ENCODE measurements at places on chromosomes 3 and 15.
A peak's percentile ranks its signal among the peaks of the same experiment; 100 is the strongest.

DNA sequence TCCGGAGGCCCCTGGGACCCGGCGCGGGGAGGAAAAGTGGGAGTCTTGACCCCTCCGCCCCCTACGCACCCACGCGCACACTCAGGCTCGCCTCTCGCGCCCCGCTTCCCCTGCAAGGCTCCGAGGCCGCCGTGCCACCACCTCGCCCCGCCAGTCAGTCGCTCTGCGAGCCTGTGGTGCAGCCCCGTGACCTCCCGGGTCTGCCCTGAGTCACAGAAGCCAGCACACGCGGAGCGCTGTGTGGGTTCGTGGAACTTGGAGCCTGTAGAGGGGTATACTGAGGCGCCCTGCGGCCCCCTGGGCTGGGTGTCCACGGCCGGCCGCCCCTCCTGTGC lies 380 bp upstream of the ALS2CL start:
- peak; percentile 59 for ATAC-seq

DNA sequence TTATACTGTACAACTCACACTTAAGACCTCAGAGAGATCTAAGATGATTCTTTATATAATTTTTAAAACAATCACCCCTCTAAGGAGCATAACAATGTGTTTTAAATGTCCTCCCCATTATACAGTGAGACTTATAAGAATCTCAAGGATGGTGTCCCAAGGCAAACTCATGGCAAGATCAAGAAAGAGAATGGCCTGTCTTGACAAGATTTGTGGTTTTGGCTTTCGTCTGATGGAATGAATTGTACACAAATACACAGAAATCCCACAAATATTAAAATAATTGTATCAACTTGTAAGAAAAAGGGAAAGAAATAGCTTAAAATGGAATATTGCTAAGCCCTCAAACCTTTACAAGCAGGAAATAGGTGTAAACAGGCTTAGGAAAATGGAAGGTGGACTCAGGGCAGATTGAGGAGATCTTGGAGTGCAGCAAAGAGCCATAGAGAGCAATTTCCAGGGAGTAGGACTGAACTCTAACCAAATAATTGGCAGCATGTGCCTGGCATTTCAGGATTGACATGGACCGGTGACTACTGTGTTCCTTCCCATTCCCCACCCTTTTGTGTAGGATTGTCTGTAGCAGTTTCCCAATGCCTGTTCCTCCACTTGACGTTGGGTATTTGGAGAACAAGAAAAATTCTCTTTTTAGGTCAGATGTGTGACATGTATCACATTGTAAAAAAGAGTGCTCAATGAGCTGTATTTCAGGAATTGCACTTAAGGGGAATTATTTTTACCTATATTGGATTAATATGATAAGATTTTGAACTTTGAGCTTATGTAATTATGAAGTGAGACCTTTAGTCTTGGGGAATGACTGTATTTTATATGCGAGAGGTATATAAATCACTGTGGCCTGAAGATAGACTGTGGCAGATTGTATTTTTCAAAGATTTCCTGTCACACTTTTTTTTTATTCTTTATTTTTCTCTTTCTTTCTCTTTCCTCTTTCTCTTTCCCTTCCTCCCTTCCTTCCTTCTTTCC lies 317.8 kb upstream of the SLITRK3 start:
- ATAC-seq = no peak

GRCh38 chr3:38140326-38141172 lies 2.1 kb downstream of the MYD88 start:
- no peak for ATAC-seq

DNA sequence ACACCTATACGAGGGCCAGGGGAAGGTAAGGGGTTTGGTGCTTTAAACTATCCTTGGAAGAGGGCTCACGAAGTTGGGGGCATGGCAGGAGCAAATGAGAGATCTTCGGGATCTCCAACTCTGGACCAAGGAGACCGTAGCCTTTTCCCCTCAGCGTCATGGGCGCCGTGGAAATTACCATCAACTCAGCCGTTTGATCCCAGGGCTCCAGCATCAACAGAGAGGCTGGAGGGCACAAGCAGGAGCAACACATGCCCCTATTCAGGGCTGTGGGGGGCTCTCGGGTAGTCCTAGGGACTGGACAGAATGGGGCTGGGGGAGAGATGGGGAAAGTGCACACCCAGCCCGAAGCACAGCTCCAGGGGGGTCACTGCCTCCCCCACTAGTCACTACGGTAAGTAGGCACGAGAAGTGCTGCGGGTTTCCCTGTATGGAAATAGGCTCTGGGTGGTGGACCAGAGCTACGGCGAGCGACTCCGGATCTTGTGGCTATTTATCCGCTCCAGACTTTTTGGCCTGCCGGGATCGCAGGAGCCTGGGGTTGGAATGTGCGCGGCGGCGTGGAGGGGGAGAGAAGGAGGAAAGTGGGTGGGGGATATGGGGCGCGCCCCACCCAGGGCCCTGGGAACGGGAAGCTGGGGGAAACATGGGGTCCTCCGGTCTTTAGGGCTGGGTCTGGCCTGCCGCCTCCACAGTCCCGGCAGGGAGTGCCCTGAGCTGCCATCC lies 539 bp upstream of the LAMB2 start:
- no peak for ATAC-seq

DNA sequence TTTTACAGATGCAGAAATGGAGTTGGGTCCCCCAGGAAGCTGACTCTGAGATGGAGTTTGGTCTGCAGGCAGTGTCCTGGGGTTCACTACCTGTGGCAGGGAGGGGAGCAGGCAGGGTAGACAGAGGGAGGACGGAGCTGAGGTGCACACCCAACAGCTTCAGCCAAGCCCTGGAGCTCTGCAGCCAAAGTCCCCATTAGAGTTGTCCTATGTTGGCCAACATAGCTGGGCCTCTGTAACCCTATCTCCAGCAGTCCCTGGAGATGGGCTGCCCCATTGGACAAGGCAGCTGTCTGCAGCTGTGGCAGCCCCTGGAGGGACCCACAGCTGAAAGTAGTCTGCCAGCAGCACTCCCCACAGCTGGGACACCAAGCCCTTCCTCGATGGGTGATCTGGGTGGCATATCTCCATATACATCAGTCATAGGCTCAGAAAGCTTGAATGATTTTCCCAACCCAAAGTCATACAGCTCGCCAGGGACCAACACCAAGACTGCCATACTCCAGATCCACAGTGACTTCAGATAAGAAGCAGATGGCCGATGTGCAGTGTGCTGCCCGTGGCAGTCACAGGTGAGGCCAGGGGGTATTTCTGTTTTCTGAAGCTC lies 31.9 kb downstream of the STARD5 start:
- ATAC-seq = no peak

DNA sequence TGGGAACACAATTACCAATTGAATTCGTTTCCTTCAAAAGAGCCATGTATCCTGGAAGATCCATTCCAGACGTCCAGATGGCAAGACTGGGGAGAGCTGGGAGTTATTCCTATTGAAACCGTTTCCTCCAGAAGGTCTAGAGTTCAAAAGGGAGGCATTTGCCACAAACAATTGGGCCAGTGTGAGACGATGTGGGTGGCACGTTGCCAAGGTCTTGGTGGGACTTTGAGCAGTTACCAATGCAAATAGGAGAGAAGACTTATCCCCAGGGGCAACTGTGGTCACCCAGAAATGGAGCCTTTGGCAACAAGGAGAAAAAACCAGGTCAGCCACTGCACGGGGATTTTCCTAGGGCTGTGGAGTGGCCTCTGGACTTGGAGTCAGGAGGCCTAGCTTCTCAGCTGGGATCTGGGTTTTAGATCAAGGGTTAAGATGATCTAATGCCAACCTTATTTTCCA lies 29.6 kb upstream of the TLE3 start:
- ATAC-seq = no peak

- ATAC-seq = no peak
Observed at GRCh38 chr3:13158871-13159270, 85.6 kb upstream of the IQSEC1 start.

DNA sequence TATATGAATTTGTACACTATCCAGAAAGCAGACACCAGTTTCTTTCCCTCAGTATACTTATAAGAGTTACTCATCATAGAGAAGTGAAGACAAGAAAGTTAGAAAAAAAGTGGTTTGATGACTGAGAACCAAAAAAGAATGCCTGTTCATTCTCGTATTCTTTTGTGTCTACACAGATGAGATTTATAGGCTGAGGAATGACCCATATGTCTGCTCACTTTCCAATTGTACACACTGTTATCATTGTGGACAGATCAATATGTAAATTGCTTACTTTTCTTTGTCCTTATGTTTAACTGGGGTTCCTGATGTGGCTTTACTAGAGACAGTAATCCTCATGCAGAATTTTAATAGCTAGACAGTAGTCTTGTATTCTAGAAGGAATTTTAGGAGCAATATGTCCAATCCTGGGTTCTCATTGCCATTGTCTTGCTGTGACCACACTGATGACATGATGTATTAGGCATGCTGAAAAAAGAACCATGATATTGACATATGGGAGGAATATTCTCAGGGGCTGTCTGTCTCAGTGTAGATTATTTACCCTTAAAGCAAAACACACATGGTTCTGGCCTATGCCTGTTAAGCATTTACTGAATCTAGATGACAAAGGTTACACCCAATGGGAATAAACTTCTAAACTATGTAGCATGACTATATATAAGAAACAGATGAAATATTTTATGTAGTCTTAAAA lies 669.7 kb downstream of the ROBO1 start:
- ATAC-seq = no peak

- no peak for ATAC-seq
Observed at GRCh38 chr3:153180860-153181372, 18.9 kb downstream of the RAP2B start.

DNA sequence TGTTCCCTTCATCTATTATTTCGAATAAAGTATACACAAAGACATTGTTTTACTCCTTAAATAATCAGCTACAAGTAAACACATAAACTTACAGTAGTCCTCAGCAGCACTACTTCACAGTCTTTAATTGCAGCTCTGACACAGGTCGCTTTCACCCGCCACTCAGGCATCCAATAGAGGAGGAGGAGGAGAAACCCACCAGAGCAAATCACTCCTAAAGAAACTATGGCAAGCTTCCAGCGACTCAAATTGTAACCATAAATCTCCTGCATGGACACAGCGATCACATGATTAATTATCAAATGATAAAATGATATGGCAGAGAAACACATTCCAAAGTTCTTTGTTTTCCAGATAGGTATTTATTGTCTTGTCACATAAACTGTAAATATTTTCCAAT lies 26.2 kb downstream of the ATP13A3 start:
- no peak for ATAC-seq

GRCh38 chr15:62821384-62822131 lies 221.0 kb upstream of the TPM1 start:
- no peak for ATAC-seq

DNA sequence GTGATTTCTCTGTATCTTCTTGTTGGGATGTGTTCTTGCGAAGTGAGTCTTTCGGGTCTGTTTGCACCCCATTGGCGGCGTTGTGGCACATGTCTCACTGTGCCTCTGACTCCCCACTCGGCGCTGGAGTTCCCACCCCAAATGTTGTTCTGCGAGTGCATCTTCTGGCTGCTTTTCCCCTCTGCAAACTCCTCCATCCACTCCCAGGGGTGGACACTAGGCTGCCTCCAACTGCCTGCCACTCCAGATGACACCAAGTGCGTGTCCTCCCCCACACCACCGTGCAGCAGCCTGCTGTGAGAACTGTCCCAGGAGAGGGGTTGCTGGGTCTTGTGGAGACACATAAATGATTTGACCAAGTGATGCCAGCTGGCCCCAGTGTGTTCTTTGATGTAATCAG lies 17.6 kb downstream of the EFCC1 start:
- ATAC-seq = no peak

- no peak for ATAC-seq
Observed at GRCh38 chr15:62528505-62528904, 363.4 kb upstream of the C2CD4B start.

DNA sequence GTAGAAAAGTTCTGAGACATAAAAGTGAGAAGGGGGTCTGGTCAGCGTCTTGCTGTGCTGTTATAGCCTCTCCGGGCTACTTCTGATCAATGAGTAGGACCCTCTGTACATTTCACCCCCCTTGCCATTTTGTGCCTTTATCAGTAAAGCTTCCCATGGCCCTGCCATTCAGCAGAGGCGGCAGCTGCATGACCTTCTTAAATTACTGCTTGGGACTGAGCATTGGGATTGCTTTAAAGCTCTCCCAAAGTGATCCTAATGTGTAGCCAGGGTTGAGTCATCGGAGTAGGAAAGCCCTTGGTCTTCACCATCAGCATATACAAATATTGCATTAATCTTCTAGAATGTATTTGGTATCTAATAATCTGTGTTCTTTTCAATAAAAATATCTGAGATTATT lies 70.2 kb downstream of the FMN1 start:
- no peak for ATAC-seq

DNA sequence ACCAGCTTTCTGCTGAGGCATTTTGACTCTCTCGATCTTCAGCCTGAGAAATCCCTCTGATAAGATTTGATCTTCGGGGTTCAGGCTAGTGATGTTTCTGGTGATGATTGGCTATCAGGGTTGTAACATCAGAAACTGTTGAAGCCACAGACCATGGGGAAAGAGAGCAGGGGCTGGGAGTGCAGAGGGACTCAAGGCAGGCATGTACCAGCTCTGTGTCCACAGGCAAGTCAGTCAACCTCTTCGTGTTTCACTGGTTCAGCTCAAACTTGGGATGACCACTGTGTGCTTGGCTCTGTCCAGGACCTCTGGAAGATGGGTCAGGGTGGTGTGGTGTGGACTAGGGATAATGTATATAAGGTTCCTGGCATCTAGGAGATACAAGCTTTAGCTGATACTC lies 116.5 kb downstream of the EEFSEC start:
- ATAC-seq = no peak

- no peak for ATAC-seq
Observed at GRCh38 chr15:23762026-23762425, 74.9 kb upstream of the NDN start.

DNA sequence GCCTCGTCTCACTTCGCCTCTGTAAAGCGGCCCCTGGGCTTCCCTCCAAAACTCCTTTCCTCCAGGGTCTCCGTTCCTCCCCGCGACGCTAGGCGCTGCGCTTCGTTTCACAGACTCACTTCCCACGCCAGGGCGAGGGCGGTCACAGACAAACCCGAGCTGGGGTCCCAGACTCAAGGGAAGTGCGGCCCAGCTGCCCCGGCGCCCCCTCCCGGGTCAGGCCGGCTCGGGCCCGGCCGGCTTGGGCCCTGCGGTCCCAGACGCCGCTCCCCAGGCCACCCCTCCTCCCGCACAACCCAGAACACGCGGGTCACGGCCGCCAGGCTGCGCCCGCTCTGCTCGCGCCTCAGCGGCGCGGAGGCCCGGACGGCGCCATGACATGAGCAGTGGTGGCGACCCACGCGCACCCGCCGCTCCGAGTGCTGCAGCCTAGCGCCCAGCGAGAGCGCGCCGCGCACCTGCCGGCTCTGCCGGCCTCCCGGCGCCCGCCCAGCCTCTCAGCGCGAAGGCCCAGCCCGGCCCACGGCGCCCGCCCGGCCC lies 547 bp downstream of the NUP210 start:
- ATAC-seq = peak; percentile 63

GRCh38 chr15:69668963-69669362 lies 216.3 kb downstream of the RPLP1 start:
- ATAC-seq = peak; percentile 62

Measured in activated T-helper 17 cell treated with anti-CD3 and anti-CD28 coated beads, Interleukin-2, amount 50 U/mL, for 72 hours (primary cell).